ENCODE measurements at places on chromosomes 12 and 14.

DNA sequence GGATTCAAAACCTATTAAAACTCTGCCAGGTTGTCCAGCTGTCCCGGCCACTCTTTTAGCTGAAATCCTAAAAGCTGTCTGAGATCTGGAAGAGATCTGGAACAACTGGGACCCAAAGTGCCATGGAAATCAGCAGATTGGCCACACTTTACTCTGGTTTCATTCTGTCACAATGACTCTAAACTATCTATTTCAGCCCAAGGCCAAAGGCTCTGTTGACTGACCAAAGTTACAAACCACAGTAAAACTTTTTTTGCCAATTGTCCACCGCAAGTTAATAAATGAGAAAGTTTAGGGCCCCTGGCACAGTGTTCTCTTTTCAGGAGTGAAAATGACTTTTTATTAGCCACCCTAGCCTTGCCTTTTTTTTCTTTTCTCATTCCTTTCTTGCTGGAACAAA lies 113.4 kb upstream of the CPM start:
- DNase-seq: no peak

- no peak for DNase-seq
Measured at GRCh38 chr14:61751475-61751989, 10.7 kb upstream of the SNAPC1 start.

DNA sequence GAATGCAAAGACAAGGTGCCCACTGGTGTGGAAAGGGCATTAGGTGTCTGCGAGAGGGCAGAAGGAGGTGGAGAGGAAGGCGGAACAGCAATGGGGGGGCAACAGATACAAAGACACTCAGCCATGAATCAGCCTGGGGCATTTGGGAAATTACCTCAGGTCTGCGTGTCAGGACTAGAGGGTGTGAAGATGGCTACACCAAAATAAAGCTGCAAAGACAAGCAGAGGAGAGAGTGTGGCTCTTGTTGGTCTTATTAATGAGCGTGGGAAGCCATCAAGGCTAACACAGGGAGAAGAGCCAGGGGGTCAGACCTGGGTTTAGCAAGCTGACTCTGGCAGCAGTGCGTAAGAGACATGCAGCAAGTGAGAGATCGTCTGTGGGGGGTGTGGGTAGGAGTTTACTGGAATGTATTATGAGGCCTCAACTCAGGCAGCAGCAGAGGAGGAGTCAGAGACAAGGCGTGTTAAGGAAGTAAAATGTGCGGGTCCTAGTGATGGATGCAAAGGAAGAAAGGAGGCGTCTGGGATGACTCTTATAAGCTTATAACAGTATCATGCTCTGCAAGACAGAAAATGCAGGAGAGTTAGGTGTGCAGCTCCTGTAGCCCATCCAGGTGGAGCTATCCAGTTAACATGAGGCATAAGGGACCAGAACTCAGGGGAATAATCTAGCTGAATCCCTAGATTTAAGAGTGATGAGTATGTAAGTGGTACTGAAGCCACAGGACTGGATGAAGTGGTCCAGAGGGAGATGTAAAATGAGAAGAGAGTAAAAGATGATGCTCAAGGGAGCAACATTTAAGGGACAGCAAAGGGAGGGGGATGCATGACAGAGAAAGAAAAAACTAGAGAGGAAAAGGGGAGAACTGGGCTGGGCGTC lies 50.4 kb downstream of the KCNK10 start:
- no peak for DNase-seq

DNA sequence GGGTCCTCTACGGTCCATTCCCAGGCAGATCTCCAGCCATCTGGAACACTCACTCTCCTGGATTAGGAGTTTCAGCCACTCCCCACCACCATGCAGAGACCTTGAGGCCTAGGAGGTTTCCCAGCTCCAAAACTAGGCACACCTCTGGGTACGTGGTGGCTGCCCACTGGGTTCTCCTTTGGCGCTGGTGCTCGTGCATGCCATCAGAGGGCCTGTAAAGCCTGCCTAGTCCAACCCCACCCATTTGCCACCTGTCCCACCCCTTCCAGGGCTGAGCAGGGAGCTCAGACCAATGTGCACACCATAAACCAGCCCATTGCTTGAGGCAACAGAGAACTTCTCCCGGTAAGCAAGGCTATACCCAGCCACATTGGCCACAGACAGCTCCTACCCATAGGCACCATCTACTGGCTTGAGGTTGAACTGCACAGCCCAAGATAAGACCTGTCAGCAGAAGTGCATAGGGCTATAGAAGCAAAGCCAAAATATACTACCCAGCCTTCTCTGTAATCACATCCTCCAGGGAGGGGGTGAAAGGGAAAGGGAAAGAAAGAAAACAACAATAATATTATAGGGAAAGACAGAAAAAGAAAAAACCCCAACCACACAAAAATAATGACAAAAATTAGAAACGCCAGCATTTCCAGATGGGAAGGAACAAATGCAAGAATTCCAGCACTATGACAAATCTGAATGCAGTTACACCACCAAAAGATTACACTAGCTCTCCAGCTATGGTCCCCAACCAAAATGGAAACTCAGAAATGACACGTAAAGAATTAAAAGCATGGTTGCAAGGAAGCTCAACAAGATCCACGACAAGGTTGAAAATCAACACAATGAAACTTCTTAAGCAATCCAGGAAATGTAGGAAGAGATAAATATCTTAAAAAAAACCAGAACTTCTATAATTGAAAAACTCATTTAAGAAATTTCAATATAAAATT lies 111.9 kb upstream of the CCDC175 start:
- DNase-seq: no peak

DNA sequence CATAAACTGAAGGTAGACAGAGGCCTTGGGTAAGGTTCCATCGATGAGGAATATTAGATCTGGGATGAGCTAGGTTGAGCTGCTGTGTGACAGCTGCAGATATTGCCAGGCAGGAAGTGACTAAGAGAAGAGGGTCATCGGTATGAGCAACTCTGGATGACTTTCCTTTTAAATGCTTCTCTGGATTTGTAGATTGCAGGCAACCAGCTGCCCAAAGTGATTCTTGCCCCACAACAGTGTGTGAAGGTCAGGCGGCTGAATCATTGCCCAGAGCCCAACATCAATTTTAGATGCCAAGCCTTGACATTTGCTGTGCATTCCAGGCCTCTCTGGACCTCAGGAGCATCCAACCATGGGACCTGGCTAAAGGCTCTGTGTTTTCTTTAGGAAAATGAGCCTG lies 255.9 kb downstream of the DPF3 start:
- DNase-seq: no peak

DNA sequence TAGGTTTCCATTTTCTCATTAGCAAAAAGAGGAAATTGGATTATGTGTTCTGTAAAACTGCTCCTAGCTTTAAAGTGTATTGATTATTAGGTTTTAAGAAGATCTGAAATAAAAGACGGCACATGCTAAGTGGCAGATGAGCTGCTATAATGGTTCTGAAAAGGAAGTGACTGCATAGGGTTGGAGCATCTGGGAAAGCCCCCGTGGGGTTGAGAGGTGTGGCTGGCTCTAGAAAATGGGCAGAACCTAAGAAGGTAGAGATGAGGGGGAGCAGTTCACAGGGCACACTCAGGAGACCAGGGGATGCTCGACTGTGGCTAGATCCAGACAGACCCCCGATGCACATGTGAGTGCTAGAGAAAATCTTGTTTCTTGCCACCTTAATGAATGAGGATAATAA lies 1.9 kb downstream of the IFNG-AS1 start:
- DNase-seq: peak; percentile 53

- DNase-seq: no peak
Measured at GRCh38 chr14:73467800-73468199, 9.5 kb upstream of the NUMB start.

DNA sequence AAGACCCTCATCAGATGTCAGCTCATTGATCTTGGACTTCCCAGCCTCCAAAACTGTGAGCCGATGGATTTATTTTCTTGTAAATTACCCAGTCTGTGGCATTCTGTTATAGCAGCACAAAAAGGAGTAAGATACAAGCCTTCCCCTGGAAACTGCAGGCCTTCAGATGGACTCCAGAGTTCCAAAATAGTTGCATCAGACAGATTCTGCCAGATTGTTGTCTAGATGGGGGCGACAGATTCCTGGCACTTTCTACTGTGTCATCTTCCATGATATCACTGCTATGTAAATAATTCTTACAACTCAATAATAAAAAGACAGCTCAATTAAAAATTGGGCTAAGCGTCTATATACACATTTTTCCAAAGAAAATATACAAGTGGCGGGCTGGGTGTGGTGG lies 17.2 kb upstream of the MARK3 start:
- DNase-seq: no peak

- no peak for DNase-seq
Measured at GRCh38 chr12:107306141-107306659, 212.9 kb upstream of the CRY1 start.

- DNase-seq: peak; percentile 55
Measured at GRCh38 chr12:55728939-55729818, at the start of gene CD63. Gene CD63 (minus strand): TSS chr12:55729009. CDS start chr12:55728341, 668 bp downstream.

GRCh38 chr14:32552766-32553165 lies 223.7 kb downstream of the AKAP6 start:
- DNase-seq: no peak

GRCh38 chr12:94010307-94010706 lies 138.1 kb upstream of the PLXNC1 start:
- DNase-seq: no peak

DNA sequence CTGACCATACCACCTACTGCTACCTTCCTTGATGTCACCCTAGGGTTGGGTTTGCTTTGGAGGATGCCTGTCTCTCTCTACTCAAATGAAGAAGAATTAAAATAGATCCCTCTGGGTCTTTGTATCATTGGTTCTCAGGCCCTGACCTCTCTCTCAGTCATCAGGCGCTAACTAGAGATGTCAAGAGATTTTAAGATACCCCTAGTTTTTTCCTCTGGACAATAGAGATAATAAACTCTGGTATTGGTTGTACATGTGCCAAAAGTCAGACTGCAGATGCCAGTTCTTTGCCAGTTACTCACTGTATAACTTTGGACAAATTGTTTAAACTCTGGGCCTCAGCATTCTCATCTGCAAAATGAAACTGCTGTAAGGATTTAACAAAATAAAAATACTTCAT lies 31.5 kb downstream of the ITPR2 start:
- DNase-seq: no peak

All from CD4-positive, alpha-beta T cell treated with Interleukin-2 at 100 ng/mL for 4 hours (primary cell).